ENCODE measurements at places on chromosomes 6 and 20.
A peak's percentile ranks its signal among the peaks of the same experiment; 100 is the strongest.

DNA sequence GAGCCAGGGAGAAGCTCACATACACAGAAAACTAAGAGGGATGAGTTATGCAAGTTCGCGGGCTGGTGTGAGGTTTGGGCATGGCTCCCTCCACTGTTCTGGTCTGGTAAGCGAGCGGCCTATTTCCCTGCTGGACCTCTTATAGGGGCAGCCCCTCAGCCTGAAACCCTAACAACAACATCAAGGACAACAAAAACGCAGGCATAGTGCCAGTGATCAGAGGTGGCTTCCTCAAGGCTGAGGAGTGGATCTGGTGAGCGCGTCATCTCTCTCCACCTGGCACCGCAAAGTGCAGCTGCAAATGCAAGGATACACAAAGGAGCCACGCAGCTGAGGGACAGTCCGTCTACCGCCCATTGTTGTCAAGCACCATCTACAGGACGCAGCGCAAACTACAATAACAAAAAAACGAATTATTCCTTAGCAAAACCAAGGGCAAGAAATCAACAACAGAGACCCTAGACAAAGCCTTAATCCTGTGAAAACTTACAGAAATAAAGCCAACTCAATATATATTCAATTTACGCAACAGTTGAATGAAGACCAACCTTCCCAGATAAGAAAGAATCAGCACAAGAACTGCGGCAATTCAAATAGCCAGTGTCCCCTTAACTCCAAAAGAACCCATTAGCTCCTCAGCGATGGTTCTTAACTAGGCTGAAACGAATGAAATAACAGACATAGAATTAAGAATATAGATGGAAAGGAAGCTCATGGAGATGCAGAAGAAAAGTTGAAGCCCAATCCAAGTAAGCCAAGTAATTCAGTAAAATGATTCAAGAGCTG lies 9.2 kb upstream of the DEFB110 start:
- DNase-seq: no peak

GRCh38 chr20:9388160-9388812 lies 126.1 kb upstream of the LAMP5 start:
- DNase-seq: no peak

GRCh38 chr6:166720856-166721255 lies 93.8 kb upstream of the RPS6KA2 start:
- DNase-seq: no peak

DNA sequence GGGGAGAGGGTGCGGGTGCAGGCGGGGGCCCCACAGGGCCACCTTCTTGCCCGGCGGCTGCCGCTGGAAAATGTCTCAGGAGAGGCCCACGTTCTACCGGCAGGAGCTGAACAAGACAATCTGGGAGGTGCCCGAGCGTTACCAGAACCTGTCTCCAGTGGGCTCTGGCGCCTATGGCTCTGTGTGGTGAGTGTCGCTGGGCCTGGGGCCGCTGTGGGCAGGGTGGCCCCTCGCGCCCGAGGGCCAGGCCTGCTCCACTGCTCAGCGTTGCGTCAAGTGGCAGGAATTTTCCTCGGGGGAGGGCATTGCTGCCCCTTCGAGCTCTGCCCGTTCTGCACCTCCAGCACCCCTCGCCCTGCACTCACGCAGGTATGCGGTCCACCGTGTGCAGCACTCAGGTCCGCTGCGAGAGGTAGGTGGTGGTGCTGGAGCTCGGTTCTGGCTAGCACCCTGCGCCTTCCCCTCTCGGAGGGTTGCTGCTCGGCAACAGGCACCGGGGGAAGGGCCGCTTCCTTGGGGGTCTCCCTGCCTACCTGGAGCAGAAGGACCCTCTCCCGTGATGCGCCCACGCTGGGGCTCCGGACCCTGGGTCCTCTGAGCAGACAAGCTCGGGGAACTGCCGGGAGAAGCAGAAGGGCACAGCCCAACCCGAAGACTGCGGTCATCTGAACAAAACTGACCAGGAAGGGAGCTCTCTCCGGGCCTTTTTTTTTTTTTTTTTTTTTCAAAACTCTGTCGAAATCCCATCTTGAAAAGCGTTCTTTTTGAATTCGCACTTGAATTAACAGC lies 674 bp downstream of the MAPK14 start:
- no peak for DNase-seq

DNA sequence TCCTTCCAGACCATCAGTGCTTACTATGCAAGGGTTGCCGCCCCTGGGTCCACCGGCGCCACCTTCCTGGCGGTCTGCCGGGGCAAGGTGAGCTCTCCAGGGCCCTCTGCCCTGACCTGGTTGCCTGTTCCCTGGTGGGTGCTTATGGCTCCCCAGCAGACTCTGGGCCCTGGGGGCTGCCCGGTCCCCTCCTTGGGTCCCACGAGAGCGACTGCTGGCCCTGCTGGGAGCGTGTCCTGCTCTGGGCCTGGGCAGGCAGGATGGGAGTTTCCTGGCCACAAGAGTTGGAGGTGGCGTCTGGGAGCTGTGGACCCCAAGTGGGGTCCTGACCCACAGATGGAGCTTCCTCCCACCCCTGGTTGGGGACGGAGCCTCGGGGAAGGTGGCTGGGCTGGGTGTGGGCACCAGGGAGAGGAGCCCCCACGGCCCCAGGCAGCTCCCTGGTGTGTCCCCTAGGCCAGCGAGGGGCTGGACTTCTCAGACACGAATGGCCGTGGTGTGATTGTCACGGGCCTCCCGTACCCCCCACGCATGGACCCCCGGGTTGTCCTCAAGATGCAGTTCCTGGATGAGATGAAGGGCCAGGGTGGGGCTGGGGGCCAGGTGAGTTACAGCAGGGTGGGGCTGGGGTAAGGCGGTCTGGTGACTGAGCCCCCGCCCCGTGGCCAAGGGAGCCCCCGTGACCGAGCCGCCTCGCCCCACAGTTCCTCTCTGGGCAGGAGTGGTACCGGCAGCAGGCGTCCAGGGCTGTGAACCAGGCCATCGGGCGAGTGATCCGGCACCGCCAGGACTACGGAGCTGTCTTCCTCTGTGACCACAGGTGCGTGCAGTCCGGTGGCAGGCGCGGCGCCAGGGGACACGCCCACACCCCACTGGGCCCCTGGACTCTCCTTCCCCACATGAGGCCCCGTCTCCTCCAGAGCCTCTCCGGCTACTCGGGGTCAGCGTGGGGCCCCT lies 7.1 kb upstream of the TNFRSF6B start:
- no peak for DNase-seq

DNA sequence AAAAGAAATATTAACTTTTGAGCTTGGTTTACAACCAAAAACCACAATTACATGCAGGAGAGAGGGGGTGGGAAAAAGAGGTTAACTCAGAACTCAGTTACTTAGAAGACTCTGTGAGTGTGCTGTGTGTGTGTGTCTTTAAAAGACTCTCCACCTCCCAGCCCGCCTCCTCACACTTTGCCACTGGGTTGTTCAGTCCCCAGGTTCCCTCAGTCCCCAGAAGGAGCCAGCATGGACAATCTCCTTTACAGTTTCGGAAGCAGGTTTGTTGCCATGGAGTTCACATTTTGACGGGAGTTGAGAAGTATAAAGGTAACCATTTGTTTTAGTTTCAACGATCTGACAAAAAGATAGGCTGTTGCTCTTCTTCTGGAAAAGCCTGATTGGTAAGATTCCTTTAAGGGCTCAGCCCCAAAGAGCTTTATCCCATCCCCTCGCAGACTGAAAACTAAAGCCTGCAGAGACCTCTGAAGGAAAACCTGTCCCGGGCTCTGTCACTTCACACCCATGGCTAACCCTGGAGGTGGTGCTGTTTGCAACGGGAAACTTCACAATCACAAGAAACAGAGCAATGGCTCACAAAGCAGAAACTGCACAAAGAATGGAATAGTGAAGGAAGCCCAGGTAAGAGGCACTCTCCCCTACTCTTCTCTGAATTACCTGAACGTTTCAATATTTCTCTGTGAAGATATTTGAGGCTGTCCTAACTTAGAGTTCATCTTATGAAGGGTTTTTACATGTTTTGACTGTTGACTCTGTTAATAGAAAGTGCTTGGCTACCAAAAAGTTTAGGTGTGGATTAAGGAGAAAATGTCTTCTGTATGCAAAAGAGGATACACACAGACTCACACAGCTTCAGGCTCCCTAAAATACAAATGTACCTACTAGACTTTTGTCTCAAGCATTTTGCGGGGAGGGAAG lies at the start of gene SPTLC3:
TSS of gene SPTLC3 (plus strand) at position 212 of the 921 bp plus-strand sequence. CDS start at position 508, 296 bp downstream.
- DNase-seq: no peak

GRCh38 chr6:109512271-109512817 lies 29.3 kb upstream of the ZBTB24 start:
- DNase-seq: no peak

GRCh38 chr20:44314870-44315269 lies 3.9 kb upstream of the FITM2 start:
- no peak for DNase-seq

DNA sequence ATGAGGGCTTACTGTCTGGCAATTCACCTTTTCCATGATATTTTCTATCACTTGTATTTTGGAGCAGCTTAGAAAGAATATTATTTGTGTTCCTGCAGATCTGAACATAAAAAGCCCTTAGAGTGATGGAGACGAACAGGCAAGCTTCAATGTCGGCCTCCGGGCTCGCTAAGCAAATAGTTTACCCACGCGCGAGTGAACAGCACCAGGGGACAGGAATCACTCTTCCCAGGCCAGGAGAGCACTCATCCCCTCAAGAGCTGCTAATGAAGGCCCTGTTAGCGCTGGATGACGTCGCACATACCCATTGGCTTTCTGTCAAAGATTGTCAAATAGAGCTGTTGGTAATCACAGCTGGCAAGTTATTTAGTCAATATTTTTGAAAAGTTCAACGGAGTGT lies 395.7 kb downstream of the ZFAND3 start:
- DNase-seq: no peak

GRCh38 chr20:38152621-38153221 lies 12.3 kb downstream of the TGM2 start:
- peak; percentile 80 for DNase-seq

DNA sequence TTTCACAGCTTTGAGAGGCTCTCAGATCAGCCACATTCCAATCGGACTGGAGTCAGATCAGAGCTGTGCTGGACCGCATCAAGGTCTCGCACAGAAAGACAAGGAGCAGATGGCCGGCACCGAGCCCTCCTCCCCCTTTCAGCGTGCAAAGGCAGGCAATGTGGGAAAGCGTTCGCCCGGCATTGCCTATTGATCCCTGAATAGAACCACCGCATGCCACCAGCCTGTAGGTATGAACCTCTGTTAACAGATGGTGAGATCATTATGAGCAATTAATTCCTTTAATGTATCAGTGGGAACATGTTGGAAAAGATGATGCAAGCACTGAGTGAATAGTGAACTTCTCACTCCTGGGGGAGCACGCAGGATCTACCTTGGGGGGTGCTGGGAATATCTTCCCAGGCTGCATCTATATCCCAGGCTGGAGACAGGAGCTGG lies 117.5 kb upstream of the ID4 start:
- DNase-seq: no peak

DNA sequence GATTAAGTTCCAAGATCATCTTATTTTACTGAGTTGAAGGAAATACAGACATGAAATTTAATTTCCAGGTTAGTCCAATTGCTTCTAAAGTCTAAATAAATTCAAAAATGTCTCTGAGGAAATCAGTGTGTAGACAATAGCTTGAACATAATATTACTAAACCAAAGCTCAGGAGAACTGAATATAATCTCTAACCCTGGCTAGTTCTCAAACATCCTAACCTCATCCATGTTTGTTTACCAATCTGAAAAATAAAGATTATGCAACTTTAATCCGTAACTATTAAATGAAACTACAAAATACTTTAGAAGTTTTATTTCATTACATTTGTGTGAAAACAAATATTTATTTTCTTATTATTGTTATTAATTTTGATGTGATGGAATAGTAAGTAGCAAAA lies 387.2 kb downstream of the TBC1D32 start:
- DNase-seq: no peak

GRCh38 chr20:17168026-17168612 lies 58.7 kb upstream of the PCSK2 start:
- no peak for DNase-seq

DNA sequence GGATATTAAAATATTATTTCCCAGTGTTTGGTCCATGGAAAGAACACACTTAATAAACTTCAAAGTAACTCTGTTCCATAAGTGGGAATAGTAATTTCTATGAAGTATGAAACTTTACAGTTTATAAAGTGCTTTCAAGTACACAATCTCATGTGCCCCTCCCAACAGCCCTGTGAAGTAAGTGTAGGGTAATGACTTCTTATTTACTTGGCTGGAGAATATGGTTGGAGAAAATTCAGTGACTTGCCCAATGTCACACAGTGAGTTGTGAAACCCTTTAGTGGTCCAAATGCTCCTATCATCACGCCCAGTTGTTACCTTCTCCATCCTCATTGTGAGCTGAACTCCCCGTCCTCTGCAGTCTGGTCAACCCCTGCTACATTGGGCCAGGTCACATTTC lies 141.2 kb downstream of the PDE7B start:
- DNase-seq: no peak

GRCh38 chr6:13666194-13667105 lies 45.2 kb downstream of the RANBP9 start:
- peak; percentile 11 for DNase-seq

GRCh38 chr6:27785294-27785693 lies 126.9 kb downstream of the OR2B2 start:
- no peak for DNase-seq

- no peak for DNase-seq
Observed at GRCh38 chr20:13930281-13930680, 60.1 kb downstream of the SEL1L2 start.

DNA sequence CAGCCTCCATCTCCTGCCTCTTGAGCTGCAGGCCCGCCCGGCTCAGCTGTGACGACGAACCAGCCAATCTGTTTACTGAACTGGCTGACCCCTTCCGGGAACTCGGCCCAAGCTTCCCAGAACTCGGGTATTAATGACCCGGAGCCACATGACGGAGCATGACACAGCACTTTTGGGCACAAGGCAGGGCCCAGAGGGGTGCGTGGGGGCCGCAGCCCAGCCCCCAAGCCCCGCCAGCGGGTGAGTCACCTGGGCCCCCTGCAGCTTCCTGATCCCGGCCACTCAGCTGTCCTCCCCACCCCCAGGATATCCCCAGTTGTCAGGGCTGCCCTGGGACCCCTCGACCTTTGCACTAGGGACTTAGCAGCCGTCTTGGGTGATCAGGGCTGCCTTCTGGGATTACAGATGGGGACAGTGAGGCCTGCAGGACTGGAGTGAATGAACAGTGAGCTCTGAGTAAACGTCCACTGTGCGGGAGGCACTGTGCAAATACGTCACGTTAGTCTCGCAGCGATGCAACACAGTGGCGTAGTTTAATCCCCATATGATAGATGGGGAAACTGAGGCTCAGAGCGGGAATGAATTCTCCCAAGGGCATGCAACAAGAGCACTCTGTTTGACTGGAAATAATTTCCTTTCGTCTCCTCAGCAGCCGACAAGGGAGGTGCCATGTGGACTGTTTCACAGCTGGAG lies 102.1 kb downstream of the CEBPB start:
- peak; percentile 94 for DNase-seq

GRCh38 chr20:22460231-22460630 lies 124.1 kb downstream of the FOXA2 start:
- DNase-seq: no peak

GRCh38 chr20:55632592-55632991 lies 372.7 kb downstream of the CBLN4 start:
- DNase-seq: no peak

GRCh38 chr6:155313602-155314091 lies 637 bp downstream of the TFB1M start:
- no peak for DNase-seq

GRCh38 chr20:35615667-35616464 lies at the start of gene SPAG4:
Gene SPAG4, plus strand, starts transcription at chr20:35615829. Its CDS starts 175 bp downstream, at chr20:35616004.
- DNase-seq: peak; percentile 100
